ENCODE measurements at places on chromosomes 3 and 15. TPM values are rescaled to one million over a fixed set of nuclear protein-coding genes. Genes with fewer than 3 reads are reported as not detected.

GOLGA8R gene
- 1.9 TPM for total RNA-seq

PLSCR1 gene
- 43.5 TPM for total RNA-seq

GPR156 gene
- 0.55 TPM for total RNA-seq

BTD gene
- 13.1 TPM for total RNA-seq

SIDT1 gene
- total RNA-seq, result not detected

CPNE9 gene
- total RNA-seq, result not detected

Data from uterine smooth muscle cell (primary cell).